M059J (cell line): ENCODE measurements at places on chromosomes 1 and 21. TPM values are rescaled to one million over a fixed set of nuclear protein-coding genes. Genes with fewer than 3 reads are reported as not detected.
A peak's percentile ranks its signal among the peaks of the same experiment; 100 is the strongest.

The NHLH2 gene
- total RNA-seq: not detected in 2 replicates

- peak; percentile 33 for DNase-seq
These were observed 487.6 kb downstream of the DPYD start for GRCh38 chr1:97433094-97433823.

DNA sequence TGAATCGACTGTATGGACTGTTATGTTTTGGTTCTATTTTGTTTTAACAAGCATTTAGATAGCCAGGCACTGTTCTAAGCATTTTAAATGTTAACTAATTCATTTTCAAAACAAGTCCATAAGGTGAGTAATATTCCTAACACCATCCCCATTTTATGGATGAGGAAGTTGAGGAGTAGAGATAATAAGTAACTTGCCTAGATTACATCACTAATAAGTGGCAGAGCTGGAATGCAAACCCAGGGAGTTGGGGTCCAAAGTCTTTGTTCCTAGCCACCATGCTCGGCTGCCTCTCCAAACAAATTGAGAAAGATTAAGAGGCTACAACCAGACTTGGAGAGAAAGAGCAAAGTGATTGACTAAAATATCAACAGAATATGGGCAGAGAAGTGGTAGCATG, 12.6 kb upstream of the LEPR start:
- no peak for DNase-seq

GRCh38 chr1:74679811-74680210, 6.2 kb upstream of the ERICH3 start:
- no peak for DNase-seq

- no peak for DNase-seq
These were observed at the start of gene CD1D for GRCh38 chr1:158180741-158181576. Gene CD1D (plus strand): TSS chr1:158180895. CDS start chr1:158181102, 207 bp downstream.

- DNase-seq: peak; percentile 45
These were observed 225.4 kb upstream of the NRIP1 start for GRCh38 chr21:15289896-15290841.

- DNase-seq: no peak
These were observed 953.0 kb downstream of the AMY1C start for GRCh38 chr1:104702731-104703130.

- DNase-seq: no peak
These were observed 18.9 kb downstream of the EPB41 start for GRCh38 chr1:28933277-28933676.
